Fibroblast of pulmonary artery (primary cell): ENCODE measurements at places on chromosomes 12 and 14.

GRCh38 chr12:90611891-90612290 lies 343.1 kb downstream of the CCER1 start:
- no peak for DNase-seq

GRCh38 chr14:26598672-26599131 lies 869 bp upstream of the NOVA1 start:
- peak; percentile 45 for DNase-seq

DNA sequence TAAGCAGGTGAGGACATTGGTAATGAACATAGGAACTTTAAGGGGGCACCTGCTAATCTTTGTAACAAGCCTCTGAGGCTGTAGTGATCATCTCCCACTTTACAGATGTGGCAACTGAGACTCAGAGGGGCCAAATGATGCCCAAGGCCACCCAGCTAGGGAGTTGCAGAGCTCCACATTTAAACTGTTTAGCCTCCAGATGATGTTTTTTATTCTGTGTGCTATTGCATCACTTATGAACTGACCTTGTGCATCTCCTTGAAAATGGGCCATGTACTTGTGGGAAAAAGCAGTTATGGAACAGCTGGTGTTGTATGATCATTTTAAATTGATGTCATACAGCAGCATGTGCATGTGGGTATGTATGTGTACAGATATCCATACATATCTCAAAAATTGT lies 41.4 kb downstream of the TPCN1 start:
- peak; percentile 65 for DNase-seq

- peak; percentile 84 for DNase-seq
Observed at GRCh38 chr14:32252030-32252670, 49.1 kb upstream of the RNU6-8 start.

GRCh38 chr12:111322336-111323250 lies 46.3 kb downstream of the PHETA1 start:
- DNase-seq: no peak

- no peak for DNase-seq
Observed at GRCh38 chr12:69515394-69515930, 45.3 kb downstream of the FRS2 start.

DNA sequence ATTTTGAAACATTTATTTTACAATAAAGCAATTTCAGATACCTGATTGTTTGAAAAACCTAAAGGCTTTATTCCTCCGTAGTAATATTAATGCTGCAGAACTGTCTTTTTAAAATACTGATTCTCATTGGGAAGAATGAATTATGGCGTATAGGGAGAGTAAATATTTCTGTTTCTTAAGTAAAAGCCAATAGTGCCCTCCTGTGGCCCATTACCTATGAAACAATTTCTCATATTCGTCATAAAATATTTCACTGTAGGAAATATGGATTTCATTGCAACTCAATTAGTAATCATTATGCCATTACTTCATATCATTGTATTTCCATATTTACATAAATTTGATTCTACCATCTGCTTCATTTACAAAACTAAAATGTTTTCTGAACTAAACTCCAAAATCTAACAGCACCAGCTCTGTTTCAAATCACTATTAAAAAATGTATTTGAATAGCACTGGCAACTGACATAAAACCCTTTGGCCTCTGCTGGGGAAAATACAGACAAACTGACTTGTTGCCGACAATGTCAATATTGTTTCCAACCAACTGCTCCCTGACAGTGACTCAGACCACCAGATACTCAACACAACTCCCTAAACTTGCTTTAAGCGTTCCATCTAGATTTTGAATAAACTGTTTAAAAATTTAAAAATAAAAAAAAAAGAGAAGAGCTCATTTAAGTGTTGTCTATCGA lies 290.3 kb downstream of the NAV3 start:
- peak; percentile 79 for DNase-seq

- DNase-seq: no peak
Observed at GRCh38 chr14:77052281-77053044, 24.0 kb upstream of the IRF2BPL start.

DNA sequence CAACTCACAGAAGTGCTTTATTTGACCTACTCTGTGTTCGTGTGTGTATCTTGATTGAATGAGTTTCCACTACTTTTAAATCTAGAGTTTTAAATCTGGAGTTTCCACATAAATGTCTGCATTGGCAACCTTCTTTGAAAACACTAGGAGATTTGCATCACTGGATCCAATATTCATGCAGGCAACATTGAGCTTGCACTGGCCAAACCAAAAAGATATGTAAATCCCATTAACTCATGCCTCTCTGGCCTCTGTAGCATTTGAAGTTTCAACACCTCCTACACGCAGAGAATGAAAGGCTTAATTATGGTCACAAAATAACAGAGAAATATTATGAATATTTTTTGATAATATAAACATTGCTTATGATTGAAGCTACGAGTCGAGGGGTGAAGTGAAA lies 178.6 kb downstream of the DUSP6 start:
- no peak for DNase-seq

DNA sequence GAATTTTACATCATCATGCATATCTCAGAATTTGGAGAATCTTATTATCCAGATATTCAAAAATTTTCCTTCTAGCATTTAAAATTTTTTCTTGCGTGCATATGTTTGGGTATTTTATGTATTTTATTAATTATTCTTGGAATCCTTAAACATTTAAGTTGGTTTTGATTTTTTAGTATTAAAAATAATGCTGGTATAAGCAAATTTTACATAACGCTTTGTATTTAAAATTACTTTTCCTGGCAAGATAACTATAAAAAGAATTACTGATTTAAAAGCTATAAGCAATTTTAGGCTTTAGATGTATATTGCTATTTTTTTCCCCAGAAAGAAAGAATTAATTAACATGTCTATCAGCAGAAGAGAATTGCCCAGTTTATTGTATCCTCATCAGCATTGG lies 224.6 kb upstream of the STXBP6 start:
- DNase-seq: no peak
